ENCODE measurements at places on chromosomes 4 and X.
A peak's percentile ranks its signal among the peaks of the same experiment; 100 is the strongest.

DNA sequence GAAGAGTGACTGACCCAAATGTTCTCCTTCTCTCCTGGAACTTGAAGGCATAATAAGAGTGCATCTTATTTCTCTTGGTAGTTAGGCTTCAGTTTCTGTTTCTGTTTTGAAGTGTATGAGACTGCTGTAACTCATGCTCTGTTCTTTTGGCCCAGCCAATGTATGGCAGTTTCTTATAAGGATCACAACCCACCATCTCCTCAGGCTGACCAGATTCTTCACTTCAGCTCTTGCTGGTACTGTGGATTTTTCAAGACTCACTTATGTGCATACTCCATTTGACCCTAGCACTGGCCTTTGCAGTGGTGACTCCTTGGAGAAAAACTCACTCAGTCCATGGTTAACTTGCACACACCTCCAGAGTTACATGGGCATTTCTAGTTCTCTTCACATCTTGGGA lies 9.6 kb upstream of the YTHDC1 start:
- no peak overlapping the region for H3K27ac ChIP-seq
- H3K27me3 ChIP-seq: peaks cover 5% of the 10 kb centered on the region
- H3K36me3 ChIP-seq: no peaks in the 10 kb centered on the region
- DNase-seq: no peak
- H3K4me3 ChIP-seq: no peak overlapping the region

DNA sequence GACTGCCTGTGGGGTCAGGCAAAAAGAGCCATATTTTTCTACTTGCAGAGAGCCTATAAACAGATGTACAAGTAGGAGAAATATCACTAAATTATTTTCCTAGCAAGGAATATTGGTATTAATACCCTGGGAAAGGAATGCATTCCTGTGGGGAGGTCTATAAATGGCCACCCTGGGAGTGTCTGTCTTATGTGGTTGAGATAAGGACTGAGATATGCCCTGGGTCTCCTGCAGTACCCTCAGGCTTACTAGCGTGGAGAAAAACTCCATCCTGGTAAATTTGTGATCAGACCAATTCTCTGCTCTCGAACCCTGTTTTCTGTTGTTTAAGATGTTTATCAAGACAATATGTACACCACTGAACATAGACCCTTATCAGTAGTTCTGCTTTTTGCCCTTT lies 35.4 kb downstream of the C4orf33 start:
- H3K4me3 ChIP-seq: no peak overlapping the region
- H3K4me1 ChIP-seq: no peaks in the 10 kb centered on the region
- no peak for DNase-seq
- H3K36me3 ChIP-seq: no peaks in the 10 kb centered on the region

GRCh38 chr4:85773372-85773771 lies 298.4 kb downstream of the ARHGAP24 start:
- no peaks in the 10 kb centered on the region for H3K36me3 ChIP-seq
- H3K4me3 ChIP-seq: no peak overlapping the region
- no peak for DNase-seq
- no peak overlapping the region for H3K27ac ChIP-seq

DNA sequence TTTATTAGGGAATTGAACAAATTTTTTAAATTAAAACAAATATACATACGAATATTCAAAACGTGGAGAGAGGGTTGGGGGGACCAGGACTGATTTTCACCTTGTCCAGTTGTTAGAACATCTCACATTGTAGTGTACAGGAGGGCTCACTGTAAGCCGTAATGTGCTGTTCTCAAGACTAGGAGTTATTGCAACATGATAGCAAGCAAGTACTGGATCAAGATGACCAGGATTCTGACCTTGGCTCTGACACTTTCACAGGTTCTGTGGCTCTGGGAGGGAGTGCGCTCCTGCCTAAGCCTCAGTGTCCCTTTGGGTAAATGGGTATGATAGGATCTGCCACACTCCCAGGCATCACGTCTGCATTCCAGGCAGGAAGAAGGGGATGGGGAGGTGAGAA lies 59.0 kb downstream of the SORCS2 start:
- peaks cover 45% of the 10 kb centered on the region for H3K4me1 ChIP-seq
- no peak overlapping the region for H3K27ac ChIP-seq
- no peak for DNase-seq
- no peak overlapping the region for H3K4me3 ChIP-seq

GRCh38 chr4:170497112-170497511 lies 407.4 kb upstream of the AADAT start:
- H3K4me3 ChIP-seq: no peak overlapping the region
- H3K27me3 ChIP-seq: peaks cover 5% of the 10 kb centered on the region
- H3K36me3 ChIP-seq: no peaks in the 10 kb centered on the region
- peak; percentile 17 for DNase-seq
- H3K4me1 ChIP-seq: peaks cover 6% of the 10 kb centered on the region

- H3K27me3 ChIP-seq: no peaks in the 10 kb centered on the region
- H3K36me3 ChIP-seq: peaks cover 5% of the 10 kb centered on the region
- DNase-seq: no peak
- H3K4me1 ChIP-seq: peaks cover 16% of the 10 kb centered on the region
- H3K27ac ChIP-seq: no peak overlapping the region
Measured at GRCh38 chr4:176359590-176359989, 39.8 kb downstream of the SPCS3 start.

DNA sequence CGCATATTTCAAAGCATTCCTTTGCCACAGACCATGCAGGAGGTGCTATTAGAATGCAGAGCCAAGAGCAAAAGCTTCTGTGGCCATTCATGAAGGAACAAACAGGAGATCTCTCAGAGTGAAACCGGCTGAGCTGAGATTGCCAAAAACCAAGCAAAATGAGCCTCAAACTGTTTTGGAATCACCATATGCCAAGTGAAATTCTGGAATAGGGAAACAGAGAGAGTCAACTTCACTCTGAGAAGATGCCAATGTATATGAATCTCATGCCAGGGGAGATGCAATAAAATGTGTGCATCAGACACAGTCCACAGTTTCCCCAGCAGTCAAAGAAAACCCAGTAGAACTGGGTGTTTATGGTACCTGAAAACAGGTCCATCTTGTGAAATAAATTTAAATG lies 42.3 kb downstream of the SRPX start:
- H3K36me3 ChIP-seq: no peaks in the 10 kb centered on the region
- peaks cover 3% of the 10 kb centered on the region for H3K27me3 ChIP-seq
- H3K4me3 ChIP-seq: no peak overlapping the region
- DNase-seq: no peak
- no peak overlapping the region for H3K27ac ChIP-seq
- H3K4me1 ChIP-seq: no peaks in the 10 kb centered on the region

GRCh38 chrX:139936259-139936658 lies 3.4 kb upstream of the ATP11C start:
- H3K27ac ChIP-seq: no peak overlapping the region
- H3K27me3 ChIP-seq: no peaks in the 10 kb centered on the region
- H3K4me1 ChIP-seq: peaks cover 19% of the 10 kb centered on the region
- no peak for DNase-seq
- H3K36me3 ChIP-seq: no peaks in the 10 kb centered on the region
- no peak overlapping the region for H3K4me3 ChIP-seq

DNA sequence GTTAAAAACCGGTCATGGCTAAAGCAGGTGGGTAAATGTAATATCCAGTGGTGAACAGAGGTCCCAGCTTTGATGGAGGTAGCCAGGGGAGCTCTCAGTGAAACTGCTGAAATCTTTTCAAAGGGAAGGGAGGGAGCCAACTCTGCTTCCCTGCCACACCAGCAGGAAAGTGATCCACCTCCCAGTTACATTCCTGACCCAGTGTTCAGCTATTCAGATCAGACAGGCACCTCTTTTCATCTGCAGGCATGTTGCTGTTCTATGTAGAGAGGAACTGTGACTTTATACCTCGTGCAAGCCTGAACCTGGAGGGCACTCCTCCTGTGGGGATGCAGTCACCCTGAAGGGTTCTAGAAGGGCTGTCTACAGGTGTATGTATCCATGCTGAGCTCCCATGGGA lies 37.6 kb downstream of the DCLK2 start:
- no peak overlapping the region for H3K27ac ChIP-seq
- H3K27me3 ChIP-seq: no peaks in the 10 kb centered on the region
- DNase-seq: no peak
- peaks cover 18% of the 10 kb centered on the region for H3K36me3 ChIP-seq
- H3K4me3 ChIP-seq: no peak overlapping the region
- H3K4me1 ChIP-seq: peaks cover 10% of the 10 kb centered on the region

GRCh38 chrX:45513042-45513441 lies 312.4 kb upstream of the DIPK2B start:
- no peak overlapping the region for H3K27ac ChIP-seq
- no peaks in the 10 kb centered on the region for H3K27me3 ChIP-seq
- peaks cover 35% of the 10 kb centered on the region for H3K4me1 ChIP-seq
- DNase-seq: no peak

GRCh38 chr4:140753329-140753728 lies 2.9 kb downstream of the TBC1D9 start:
- no peak for DNase-seq
- H3K4me3 ChIP-seq: no peak overlapping the region
- no peak overlapping the region for H3K27ac ChIP-seq
- H3K36me3 ChIP-seq: peaks cover 52% of the 10 kb centered on the region

- H3K36me3 ChIP-seq: no peaks in the 10 kb centered on the region
- peaks cover 2% of the 10 kb centered on the region for H3K27me3 ChIP-seq
- no peaks in the 10 kb centered on the region for H3K4me1 ChIP-seq
- no peak overlapping the region for H3K4me3 ChIP-seq
Measured at GRCh38 chr4:69649629-69650028, 3.4 kb downstream of the UGT2A1 start.

- H3K4me3 ChIP-seq: no peak overlapping the region
- no peaks in the 10 kb centered on the region for H3K4me1 ChIP-seq
- H3K27ac ChIP-seq: no peak overlapping the region
- no peaks in the 10 kb centered on the region for H3K36me3 ChIP-seq
- no peaks in the 10 kb centered on the region for H3K27me3 ChIP-seq
Measured at GRCh38 chr4:187387739-187388138, 607.8 kb upstream of the ZFP42 start.

- H3K4me1 ChIP-seq: no peaks in the 10 kb centered on the region
- H3K36me3 ChIP-seq: no peaks in the 10 kb centered on the region
- DNase-seq: no peak
- peak overlapping the region; percentile 26 for H3K27ac ChIP-seq
- H3K4me3 ChIP-seq: no peak overlapping the region
Measured at GRCh38 chrX:101370888-101371504, 15.0 kb downstream of the BTK start.

DNA sequence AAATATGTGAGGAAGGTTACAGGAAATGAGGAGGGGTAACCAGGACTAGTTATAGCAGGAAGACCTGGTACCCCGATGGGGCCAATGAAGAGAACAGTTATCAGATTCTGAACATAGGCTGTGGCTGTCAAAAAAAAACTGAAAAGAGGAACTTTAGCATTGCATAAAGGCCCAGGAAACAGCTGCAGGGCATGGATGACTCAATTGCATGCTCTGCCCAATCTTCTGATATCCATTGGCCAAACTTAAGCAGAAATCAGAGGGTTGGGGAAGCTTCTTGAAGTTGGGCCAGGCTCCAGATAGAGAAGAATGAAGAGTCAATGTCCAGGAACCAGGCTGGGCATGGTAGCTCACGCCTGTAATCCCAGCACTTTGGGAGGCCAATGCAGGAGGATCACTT lies 1222.4 kb upstream of the PRKX start:
- no peaks in the 10 kb centered on the region for H3K36me3 ChIP-seq
- DNase-seq: no peak
- peaks cover 20% of the 10 kb centered on the region for H3K4me1 ChIP-seq
- H3K27me3 ChIP-seq: no peaks in the 10 kb centered on the region

GRCh38 chr4:184891816-184892397 lies 66.1 kb upstream of the ACSL1 start:
- no peaks in the 10 kb centered on the region for H3K36me3 ChIP-seq
- H3K27ac ChIP-seq: no peak overlapping the region
- H3K4me1 ChIP-seq: peaks cover 19% of the 10 kb centered on the region
- H3K4me3 ChIP-seq: no peak overlapping the region
- peaks cover 2% of the 10 kb centered on the region for H3K27me3 ChIP-seq

DNA sequence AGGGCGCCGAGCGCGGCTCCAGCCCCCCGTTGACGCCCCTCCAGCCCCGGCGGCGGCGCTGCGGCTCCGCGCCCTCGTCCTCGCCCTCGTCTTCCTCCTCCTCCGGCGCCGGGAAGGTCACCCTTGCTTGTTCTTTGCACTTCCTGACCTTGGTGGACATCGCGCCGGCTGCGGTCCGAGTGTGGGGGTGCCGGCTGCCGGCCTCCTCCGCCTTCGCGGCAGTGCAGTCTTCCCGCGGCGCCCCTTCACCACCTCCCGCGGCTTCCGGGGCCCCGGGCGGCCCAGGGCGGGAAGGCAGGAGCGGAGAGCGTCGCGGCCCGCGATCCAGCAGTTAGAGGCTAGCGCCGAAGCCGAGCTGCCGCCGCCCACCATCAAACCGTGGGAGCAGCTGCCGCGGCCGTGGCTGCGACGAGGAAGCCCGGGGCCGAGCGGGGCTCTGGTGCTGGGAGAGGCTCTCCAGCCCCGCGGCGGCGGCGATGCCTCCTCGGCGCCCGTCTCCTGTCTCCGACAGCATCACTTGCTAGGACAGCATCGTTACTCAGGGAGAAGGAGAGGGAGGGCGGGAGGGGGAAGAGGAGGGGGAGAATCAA lies at the start of gene TRPC3:
Gene TRPC3 (minus strand): TSS at position 540 of the 590 bp plus-strand sequence. CDS start 380 bp downstream, at position 160.
- H3K4me3 ChIP-seq: peak within 1 kb of the TSS; percentile 92
- H3K4me1 ChIP-seq: peaks cover 21% of the 10 kb centered on the region
- H3K27me3 ChIP-seq: peaks cover 42% of the 10 kb centered on the region
- H3K27ac ChIP-seq: no peak within 1 kb of the TSS
- DNase-seq: peak; percentile 74
- H3K36me3 ChIP-seq: no peaks in the 10 kb centered on the region

GRCh38 chr4:173449380-173449717 lies 50.4 kb upstream of the SCRG1 start:
- no peak for DNase-seq
- H3K36me3 ChIP-seq: peaks cover 5% of the 10 kb centered on the region
- H3K27ac ChIP-seq: no peak overlapping the region

DNA sequence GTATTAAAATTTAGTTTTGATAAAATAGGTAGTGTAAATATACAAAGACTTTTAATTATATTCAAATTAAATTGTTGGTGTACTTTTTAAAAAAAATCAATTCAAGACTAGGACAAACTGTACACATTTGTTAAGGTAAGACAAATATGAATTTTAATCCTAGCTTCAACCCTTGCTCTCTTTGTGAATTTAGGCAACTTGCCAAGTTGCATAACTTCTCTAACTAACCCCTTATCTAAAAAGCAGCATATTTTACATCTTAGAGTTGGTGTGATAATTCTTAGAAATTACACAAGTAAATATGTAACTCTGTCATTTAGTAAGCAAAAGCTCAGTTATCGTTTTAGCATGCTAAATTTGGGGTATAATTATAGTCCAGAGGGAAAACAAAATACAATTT lies 78.1 kb upstream of the FSTL5 start:
- DNase-seq: no peak
- H3K4me3 ChIP-seq: no peak overlapping the region
- no peaks in the 10 kb centered on the region for H3K4me1 ChIP-seq
- H3K27me3 ChIP-seq: peaks cover 3% of the 10 kb centered on the region

All from nephron progenitor cell (in vitro differentiated cells).